Ovary (tissue), 10 donors: ENCODE measurements at places on chromosomes 12 and 14.

DNA sequence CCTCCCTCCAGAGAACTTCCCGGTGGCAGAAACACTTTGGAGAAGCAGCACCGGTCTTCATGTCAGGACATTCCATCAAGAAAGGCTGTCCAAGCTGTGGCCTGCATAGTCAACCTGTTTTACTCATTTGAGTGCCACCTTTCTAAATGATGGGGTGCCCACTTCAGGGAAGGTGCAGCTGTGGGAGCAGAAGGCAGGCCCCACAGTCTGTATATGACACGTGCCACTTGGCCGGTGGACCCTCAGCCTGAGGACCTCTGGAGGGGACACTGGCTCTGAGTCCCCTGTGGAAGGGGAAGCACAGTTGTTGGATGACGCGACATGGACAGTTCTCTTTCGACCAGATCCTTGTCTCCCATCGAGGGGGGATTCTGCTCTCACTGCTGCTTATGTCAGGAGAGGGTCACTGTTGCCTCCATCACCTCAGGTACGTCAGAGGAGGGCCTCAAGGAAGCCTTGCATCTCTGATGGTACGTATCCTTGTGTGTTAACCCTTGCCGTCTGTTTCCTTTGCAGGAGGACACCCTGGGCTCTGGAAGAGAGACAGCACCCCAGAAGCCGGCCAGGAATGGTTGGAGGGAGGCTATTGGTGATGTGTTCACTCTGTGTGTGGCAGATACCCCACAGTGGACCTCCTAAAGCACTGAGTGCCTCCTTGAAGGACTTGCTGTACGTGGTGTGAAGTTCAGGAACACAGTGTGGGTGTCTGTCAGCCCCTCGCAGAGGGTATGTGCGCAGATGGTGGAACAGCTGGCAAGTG lies 132.1 kb upstream of the RTL1 start:
- peak; percentile 13 for DNase-seq

GRCh38 chr12:81078469-81079196 lies 754 bp downstream of the ACSS3 start:
- DNase-seq = peak; percentile 40

DNA sequence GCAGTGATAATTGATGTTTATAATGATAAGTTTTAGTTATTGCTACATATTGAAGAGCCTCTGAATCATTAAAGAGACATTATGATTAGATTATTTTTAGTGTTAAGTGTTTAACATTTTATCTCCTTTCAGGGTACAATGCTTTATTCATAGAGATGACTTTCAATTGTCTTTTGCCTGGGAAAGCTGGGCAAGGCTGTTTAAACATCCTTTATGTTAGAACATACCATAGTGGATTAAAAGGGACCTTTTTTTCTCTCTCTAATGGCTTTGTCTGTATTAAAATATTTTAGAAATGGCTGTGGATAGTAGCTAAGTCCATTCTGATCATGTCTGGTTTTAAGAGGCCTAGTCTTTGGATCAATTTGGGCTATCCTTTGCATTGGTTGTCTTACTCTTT lies 427.5 kb upstream of the MIS18BP1 start:
- no peak for DNase-seq

DNA sequence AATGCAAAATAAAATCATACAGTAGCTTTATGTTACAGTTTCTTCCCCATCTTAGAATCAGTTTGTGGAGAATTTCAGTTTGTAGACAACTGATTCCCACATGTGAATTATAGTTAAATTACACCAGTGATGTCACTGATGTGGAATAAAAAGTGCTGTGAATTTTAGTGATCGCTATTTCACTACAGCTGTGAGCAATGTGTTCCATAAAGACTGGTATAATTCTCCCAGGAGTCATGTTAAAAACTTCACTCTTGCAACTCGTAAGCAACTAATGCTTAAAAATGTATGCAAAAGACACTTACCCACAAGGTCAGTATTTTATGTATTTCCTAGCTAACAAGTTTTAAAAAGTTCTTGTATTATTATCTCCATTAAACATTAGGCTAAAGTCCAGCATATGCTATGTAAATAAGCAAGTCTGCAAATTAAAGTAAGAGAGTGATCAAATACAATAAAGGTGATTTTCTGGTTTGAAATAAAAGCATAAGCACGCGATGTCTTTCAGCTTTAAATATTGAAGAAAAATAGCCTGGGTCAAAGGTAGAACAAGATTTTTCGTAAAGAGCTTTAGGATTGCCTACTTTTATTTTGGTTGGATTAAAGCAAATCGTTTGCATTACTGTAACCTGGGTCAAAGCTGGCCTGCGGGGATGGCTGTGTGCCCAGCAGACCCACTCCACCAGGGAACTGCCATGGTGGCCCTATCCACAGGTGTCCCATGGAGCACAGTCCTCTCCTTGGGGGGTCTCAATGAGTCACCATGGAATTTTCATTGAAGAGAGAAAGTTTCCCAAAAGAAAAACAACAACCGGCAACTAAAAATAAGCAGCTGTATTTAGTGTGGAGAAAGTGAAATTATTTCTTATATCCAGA lies 12.7 kb upstream of the LRIG3 start:
- no peak for DNase-seq

- no peak for DNase-seq
Observed at GRCh38 chr14:30996892-30997659, 28.4 kb upstream of the AP4S1 start.

DNA sequence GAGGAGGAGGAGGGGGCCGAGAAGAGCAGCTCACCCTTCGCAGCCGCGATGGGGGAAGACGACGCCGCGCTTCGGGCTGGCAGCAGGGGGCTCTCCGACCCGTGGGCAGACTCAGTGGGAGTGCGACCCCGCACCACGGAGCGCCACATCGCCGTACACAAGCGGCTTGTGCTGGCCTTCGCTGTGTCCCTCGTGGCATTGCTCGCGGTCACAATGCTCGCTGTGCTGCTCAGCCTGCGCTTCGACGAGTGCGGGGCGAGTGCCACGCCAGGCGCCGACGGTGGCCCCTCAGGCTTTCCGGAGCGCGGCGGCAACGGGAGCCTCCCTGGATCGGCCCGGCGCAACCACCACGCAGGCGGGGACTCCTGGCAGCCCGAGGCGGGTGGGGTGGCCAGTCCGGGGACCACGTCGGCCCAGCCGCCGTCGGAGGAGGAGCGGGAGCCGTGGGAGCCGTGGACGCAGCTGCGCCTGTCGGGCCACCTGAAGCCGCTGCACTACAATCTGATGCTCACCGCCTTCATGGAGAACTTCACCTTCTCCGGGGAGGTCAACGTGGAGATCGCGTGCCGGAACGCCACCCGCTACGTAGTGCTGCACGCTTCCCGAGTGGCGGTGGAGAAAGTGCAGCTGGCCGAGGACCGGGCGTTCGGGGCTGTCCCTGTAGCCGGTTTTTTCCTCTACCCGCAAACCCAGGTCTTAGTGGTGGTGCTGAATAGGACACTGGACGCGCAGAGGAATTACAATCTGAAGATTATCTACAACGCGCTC lies 745 bp downstream of the TRHDE start:
- DNase-seq = peak; percentile 68

- no peak for DNase-seq
Observed at GRCh38 chr14:24894583-24895242, 155.2 kb downstream of the STXBP6 start.

DNA sequence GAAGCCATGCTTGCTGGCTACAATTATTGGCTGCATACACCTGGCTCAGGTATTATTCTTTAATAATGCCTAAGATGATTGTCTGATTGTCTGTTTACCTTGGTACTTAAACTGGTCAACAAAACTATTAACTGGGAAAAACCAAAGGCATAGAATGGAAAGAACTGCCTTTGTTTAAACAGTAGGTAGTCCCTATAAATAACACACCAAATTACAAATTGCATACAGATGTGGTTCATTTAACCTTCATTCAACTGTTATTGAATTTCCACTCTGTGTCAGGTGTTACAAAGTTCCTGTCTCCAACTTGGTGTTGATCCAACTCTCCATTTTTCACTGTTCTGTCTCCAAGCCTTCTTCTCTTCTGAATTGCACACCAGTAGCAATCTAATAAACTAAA lies 79.8 kb upstream of the FSCB start:
- no peak for DNase-seq

DNA sequence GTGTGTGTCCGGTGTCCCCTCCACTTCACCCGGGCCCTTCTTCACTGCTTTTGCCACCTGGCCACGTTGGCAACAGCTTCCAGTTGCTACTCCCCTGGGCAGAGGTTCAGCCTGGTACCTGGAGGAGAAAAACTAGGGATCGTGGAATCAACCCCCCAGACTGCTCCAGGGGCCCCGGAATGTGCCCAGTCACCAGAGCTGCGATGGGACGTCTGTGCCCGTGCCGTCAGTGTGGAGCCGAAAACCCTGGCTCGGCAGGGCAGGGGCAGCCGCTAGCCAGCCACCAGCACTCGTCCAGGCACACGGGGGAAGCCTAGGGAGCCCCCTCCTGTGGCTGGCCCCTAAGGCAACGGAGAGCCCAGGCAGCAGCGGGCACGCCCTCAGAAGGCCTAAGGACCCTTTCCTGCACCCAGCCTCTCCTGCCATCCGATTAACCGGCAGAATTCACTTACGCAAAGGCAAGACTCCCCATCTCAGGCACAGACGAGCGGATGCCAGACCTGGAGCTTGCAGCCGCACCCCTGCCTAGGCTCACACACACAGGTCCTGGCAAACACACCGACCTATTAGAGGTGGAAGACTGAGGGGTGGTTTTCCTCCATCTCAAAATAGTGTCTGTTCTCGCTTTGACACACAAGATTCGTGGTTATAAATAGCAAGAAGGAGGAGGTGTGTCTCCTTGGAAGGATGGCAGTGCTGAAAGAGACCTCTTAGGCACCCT lies 62.6 kb downstream of the FBXL14 start:
- no peak for DNase-seq

- DNase-seq = no peak
Observed at GRCh38 chr14:77967110-77967509, 167.2 kb downstream of the ADCK1 start.

- no peak for DNase-seq
Observed at GRCh38 chr12:74441872-74442271, 95.8 kb upstream of the ATXN7L3B start.

DNA sequence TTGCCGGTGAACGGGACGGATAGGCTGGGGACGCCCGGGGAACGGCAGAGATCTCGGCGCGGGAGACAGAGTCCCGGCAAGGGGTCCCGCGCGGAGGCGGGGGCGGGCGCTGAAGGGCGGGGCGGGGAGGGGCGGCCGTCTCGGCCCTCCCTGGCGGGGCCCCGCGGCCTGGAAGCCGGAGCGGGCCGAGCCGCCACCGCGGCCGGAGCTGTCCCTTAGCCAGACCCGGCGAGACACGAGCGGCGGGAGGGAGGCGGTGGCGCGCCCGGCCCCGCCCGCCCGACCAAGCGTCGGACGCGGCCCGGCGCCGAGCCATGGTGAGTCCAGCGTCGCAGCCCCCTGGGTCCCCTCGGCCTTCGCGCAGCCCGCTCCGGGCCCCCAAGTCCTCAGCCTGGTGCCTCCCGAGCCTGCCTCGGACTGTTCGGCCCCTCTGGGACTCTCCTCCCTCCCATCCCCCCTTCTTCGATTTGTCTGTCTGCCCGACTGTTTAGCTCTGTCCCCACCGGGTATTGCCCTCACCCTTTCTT lies at the start of gene ARHGEF40:
ARHGEF40 (plus strand) TSS at position 222 of the 527 bp plus-strand sequence; CDS start at position 315, 93 bp downstream.
- peak; percentile 76 for DNase-seq

GRCh38 chr12:106625976-106626375 lies 43.2 kb downstream of the RFX4 start:
- DNase-seq = no peak

GRCh38 chr14:81427348-81428058 lies 27.4 kb upstream of the STON2 start:
- DNase-seq = peak; percentile 18

DNA sequence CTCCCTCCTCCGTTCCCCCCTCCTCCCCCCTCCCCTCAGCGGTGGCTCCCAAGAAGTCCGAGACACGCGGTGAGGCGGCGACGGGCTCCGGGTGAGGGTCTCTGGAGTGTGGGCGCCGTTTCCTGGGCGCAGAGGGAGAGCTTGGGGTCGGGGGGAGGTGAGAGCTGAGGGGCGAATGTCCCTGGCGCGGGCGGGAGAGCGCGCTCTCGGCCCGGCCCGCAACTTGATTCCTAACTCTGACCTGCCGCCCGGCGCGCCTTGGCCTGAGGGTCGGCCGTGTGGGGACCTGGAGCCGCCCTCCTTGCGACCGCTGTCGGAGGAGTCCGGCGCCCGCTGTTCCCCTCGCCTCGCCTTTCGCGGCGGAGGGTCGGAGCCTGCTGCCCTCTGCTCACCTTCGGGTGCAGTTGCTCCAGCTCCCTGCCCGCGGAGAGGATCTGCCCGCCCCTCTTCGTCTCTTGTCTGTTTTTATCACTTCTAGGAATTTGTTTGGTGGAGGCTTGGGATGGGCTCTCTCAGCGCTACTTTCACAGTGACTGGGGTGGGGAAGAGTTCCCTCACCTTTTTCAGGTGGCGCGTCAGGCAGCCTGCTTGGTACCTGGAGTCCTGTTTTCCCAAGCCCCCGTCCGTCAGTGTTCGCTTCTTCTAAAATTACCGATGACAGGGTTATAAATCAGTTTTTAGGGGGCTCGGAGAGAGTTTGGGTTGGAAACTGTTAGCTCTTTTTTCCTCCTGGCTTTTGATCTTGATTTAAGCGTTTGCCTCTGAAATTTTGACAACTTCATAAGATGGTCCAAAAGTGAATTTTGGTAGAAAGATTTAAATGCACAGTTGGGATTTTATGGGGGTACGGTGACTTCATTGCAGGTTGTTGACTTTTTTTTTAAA lies 495 bp downstream of the ADIPOR2 start:
- DNase-seq = no peak

DNA sequence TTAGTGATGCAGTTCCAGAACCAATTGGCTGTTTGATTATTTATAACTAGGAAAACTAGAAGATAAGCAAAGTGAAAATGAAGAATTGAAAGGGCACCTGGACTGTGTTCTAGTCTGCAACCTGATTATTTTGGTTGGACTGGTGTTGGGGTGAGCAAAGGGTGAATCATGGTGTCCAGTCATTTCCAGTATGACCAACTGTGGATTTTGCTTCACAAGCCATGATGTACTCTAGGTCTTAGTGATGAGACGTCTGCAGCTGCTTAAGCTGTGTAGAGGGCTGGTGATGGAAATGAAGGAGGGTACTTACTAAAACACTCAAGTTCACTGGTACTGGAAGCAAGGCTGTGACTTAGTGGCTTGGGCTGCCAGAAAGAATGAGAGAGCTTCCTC lies 193.2 kb upstream of the FRMD6 start:
- no peak for DNase-seq

DNA sequence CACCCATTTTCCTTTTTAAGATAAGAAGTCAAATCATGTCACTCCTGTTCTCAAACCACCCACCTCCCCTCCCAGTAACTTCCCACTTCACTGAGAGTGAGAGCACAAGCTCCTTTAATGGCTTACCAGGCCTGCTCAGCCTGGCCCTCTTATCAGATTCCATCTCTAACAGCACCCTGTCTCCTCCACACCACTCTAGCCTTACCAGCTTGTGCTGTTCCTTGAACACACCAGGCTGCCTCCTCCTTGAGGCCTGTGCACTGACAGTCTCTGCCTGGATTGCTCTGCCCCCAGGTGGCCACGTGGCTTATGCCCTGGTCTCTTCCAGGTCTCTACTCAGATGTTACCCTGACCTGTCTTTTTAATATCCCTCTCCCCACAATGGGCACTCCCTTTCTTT lies 40.1 kb upstream of the EVL start:
- no peak for DNase-seq

- DNase-seq = no peak
Observed at GRCh38 chr12:83018088-83018487, 331.4 kb downstream of the TMTC2 start.
